ENCODE measurements at places on chromosomes 12 and 14.

- DNase-seq = no peak
These were observed 24.9 kb downstream of the CCDC88C start for GRCh38 chr14:91392623-91393303.

- DNase-seq = no peak
These were observed 50.0 kb upstream of the PKP2 start for GRCh38 chr12:32946504-32947131.

DNA sequence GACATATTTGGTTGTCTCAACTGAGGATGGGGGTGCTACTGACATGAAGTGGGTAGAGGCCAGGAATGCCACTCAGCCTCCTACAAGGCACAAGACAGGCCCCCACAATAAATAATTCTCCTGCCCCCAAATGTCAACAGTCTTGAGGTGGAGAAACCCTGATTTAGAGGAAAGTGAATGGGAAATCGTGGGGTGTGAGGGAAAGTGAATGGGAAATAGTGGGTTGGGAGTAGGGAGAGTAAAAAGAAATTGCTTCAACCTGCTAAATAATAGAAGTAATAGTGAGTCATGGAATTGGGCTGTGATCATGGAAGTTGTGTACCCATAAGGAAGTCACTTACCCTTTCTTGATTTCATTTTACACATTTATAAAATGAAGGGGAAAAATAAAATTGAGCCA lies 16.7 kb upstream of the TMEM233 start:
- no peak for DNase-seq

GRCh38 chr12:103546959-103547358 lies 40.1 kb upstream of the STAB2 start:
- DNase-seq = no peak

DNA sequence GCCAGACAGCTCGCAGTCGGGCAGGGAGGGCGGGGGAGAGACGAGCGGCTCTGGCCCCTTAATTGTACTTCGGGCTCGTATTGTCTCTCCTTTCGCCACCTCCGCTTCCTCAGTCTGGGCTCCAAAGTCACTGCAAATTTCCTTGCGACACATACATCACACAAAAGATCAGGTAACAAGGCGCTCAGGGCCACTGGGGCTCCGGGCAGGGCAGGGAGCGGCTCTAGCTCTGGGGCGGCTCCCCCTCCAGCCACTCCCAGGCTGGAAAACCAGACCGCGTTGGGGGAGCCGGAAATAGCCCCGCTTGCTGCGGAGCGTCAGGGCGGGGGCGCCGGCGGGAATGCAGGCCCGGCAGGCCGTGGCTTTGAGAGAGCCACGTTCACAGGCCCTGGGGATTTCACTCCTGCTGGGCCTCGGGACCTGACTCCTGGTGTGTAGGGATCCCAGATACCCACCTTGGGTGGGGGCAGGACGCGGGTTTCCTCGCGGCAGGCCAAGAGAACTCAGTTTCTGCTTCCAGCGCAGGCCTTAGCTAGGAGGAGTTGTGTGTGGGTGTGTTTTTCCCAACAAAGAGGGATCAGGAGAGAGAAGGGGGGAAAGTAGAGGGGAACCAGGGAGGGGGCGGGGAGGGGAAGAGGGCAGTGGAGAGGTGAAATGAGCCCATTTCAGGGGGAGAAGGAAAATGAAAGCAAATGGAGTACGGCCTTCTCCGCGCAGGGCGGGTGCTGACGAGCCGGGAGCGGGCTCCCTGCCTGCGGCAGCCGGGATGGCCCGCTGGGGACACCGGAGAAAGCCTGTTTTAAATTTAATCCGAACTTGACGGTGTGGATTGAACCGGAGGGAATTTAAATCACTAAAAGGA lies 4.4 kb upstream of the HOXC9 start:
- no peak for DNase-seq

- DNase-seq = no peak
These were observed 3.2 kb upstream of the GSC start for GRCh38 chr14:94773061-94773648.

GRCh38 chr12:11669348-11669747 lies 19.9 kb downstream of the ETV6 start:
- no peak for DNase-seq

DNA sequence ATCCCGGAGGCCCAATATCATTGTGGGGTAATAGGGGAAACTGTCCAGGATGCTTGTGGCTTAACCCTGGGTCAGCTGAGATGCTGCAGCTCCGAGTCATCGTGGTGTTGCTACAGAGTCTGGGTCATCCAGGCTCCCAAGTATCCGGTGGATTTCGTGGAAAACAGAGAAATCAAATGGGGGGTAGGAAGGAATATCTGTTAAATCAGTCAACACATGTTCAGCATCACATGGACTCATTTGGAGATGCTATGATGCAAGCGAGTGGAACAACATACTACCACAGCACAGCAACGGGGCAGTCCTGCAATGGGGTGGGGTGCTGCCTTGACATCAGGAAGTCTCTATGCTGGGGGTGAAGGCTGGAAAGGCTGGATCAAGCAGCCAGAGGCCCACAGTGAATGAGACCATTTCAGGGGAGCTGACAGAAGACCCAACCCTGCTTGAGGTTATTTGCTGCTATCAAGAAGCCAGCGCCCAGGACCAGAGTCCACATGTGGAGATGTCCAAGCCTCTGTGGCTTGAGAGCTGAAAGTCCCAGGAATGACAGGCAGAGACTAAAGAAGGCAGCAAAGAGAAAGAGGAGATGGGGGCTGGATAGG lies 22.9 kb downstream of the VDR start:
- no peak for DNase-seq

DNA sequence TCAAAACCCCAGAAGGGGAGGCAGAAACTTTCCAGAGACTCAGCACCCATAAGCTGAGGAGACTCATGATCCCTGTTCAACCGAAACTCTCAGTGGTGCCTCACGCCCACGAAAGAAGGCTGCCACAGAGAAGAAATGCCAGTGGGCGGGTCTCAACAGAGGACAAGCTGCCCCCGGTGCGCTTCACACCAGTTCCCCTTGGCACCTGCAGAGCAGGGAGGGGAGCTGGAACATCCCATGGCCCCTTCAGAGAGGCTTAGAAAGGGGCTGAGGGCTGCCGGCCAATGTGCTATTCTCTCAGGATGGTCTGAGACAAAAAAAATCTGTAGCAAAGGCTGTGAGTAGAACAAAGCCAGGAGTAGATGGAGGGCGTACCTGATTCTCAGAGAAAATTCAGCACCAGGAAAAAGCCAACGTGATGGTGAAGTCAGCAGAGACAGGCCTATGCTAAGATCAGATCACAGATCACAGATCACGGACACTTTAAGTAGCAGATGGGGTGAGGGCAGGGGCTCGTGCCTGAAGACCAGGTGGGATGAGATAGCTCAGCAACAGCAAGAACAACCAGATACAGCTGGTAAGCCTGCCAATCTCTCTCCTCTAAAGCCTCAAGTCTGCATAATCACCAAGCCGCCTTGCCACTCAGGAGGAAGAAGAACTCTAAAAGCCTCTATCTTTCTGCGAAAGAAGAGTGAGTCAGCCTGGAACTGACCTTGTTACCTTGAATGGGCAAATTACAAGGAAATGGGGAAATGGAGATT lies 206.4 kb upstream of the GRIP1 start:
- DNase-seq = no peak

GRCh38 chr14:78319887-78320635 lies 149.9 kb downstream of the NRXN3 start:
- DNase-seq = no peak

DNA sequence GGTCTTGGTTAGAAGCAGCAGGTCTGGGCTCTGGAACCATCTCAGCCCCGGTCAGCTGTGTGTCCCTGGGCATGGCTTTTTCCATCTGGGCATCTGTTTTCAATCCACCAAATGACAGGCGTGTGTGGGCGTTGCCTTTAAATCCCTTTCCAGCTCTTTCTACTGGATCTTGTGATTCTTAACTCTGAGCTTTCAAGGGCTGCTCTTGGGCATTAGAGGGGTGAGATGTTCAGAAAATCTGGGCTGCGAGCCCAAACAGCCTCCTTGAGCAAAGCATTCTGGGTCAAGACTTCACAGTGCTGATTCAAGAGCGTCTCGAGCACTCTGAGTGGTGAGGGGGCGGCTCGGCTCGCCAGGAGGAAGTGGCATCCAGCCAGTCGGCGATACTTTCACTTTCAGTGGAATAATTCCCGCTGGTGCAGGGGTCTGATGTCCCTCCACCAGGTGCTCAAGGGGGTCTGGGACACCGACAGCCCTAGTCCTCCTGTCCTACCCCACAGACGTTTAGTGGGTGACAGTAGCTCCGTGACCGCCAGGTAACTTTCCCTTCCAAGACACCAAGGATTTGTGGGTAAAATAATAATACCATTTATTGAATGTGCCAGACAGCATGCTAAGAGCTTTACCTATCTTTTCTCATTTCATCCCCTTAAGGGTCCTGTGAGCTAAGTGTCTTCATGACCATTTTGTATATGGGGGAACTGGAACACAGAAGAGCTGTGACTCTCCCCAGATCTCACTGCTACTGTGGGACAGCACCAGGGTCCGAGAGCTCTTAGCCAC lies 114.0 kb downstream of the PLXNC1 start:
- DNase-seq = peak; percentile 63

DNA sequence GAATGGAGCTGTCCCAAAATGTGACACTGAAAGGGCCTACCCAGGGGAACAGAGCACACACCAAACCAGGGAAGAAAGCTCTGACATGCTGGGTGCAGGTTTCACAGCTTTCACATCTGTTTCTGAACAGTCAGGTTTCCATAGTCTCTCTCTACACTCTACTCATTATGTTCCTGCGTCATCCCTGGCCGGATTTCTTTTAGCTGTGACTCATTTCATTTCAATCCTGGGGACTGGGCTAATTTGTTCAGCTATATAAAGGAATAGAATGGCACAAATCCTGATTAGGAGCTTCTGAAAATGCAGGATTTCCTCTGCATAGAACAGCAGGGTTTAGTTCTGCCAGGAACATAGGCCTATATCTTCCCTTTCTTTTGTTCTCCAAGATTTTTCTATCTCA lies 649.8 kb downstream of the RPS29 start:
- DNase-seq = no peak

GRCh38 chr12:58731096-58731495 lies 189.2 kb downstream of the LRIG3 start:
- no peak for DNase-seq

DNA sequence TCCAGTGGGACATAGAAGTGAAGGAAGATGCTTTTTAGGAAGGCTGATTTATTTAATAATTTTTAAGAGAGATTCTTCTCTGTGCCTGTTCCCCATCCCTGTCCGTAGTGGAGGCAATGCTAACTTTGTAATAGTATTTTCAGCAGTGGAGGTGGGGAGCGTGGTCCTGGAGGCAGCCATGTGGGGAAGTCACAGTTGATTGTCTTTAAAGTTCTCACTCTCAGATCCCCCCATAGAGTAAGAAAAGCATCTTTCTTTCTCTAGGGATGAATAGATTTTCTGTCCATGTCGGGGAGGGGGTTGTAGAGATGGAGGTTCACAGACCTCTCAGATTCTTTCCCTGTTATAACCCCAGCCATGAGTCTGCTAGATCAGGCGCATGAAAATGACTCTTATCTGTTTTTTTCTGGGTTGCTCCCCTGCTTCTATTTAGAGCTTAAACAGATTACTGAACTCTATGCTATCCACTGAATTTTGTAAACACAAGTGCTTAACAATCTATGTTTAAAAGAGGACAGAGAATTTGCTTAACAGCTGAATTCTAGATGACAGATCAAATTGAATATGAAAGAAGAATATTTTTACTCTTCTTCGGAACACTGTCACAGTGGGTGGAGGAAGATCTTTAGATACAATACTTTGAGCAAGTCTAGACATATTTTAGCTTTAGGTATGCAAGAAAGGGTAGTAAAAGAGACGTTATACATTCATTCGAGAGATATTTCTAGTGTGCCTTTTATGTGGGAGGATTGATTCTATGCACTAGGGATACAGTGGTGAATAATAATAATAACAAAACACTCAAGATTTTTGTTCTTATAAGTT lies 25.3 kb downstream of the TMEM117 start:
- no peak for DNase-seq

DNA sequence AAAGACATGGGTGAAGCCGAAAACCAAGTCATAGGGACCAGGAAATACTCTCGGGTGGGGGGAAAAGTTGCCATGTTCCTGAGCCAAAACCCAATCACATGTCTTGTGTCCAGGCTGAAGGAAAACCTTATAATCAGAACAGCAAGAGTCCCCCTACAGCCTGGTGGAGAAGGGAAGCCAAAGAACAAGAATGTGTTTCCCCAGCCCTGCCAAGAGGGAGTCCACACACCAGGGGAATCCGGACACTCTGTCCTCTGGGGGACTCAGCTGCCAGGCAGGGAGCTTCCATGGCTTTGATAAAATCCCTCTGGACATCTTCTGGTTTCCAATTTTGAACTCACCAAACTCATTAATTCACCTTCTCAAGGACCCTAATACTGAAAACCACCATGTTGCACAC lies 273.0 kb downstream of the FOXN3 start:
- no peak for DNase-seq

DNA sequence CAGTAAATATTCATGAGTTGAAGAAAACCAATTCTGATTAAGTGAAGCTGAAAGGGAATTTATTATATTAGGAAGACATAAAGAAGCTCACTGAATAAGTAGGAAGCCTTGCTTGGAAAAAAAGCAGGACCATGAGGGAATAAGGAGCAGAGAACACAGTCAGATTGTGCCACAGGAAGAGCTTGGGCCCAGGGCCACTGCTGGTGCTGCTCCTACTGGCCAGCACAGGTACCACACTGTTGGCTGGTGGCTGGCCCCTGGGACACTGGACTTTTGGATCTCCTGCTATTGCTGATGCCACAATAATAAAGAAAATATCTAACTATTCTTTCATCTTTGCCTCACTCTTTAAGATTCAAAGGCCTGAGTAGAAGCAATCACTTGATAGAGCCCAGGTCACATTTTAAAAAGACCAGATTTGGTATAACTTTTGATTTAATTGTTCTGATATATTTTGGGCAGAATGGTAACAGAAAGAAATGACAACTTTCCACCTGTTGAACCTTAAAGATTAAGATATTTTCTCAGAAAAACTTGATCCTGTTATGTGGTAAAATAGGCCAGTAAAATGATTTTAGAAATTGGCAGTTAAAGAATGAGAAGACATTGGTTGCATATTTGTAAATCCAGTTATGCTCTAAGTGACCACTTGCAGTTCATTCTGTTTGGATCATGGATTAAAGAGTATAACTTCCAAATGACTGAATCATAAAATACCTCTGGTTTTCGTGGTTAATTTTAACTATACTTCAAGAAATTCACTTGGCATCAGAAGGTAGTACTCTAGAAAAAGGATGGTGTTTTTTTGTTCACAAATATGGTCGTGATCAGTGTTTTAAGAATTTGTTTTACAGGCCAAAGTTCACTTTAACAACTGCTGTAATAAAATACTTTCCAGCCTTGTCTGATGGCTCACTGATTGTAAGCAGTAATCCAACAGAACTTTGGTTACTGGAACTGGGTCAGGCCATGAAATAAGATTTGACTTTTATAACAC lies 68.3 kb downstream of the DERA start:
- no peak for DNase-seq

DNA sequence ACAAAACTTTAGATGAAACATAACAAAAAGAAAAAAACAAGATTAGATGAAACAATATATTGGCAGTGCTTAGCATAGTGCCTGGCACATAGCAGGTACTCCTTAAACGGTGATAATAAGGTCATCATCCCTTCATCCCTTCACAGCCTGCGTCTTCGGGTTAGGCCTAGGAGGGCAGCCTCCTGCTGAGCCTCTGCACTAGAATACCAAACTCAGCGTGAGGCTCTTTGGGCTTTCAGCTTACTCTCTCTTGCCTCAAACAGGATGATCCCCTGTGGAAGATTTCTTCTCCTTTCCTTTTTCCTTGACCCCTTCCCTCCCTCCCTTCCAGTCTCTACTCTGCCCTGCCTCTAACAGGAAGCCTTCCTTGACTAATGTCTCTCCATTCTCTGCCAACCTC lies 14.4 kb upstream of the FIGNL2 start:
- DNase-seq = no peak

Data from right renal pelvis (tissue), 4 donors.